Activated naive CD8-positive, alpha-beta T cell treated with anti-CD3 and anti-CD28 coated beads, Interleukin-2, amount 50 U/mL, for 24 hours (primary cell): ENCODE measurements at places on chromosomes 13 and 19.

DNA sequence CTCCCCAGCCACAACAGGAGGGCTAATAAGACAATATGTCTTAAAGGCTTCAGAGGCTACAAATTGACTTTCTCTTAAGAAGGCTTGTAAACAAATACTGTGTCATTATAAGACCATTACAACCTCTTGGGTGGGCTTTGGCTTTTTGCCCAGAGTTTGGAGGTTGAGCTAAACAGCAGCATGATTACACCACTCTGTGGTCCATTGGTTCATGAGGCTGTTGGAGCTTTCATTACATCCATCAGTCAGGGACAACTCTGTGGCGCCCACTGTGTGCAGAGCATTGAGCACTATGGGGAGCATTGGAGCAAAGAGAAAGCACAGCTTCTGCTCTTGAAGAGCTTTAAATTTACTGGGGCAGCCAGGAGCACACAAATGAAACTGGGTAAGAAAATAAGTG lies 75.9 kb downstream of the TNFSF11 start:
- DNase-seq: no peak

DNA sequence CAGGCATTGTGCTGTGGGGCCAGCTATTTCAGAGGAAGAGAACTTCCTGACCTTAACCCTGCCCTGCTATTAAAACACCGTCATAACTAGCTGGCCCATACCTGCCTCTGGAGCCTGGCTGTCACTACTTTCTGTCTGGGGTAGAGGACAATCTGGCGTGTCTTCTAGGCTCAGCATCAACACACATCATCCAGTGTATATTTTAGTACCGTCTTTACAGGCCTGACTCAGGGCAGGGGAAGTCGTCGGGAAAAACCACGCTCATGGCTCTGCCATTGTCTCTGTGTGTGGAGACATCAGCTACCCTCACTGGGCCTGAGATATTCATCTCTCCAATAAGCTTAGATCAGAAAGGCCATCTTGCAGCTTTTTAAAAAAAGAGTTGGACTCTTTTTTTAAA lies 151.1 kb downstream of the KATNAL1 start:
- no peak for DNase-seq

- no peak for DNase-seq
Observed at GRCh38 chr13:65943708-65944107, 1286.4 kb downstream of the PCDH9 start.

GRCh38 chr19:741506-742131 lies 9.3 kb upstream of the MISP start:
- DNase-seq: no peak

DNA sequence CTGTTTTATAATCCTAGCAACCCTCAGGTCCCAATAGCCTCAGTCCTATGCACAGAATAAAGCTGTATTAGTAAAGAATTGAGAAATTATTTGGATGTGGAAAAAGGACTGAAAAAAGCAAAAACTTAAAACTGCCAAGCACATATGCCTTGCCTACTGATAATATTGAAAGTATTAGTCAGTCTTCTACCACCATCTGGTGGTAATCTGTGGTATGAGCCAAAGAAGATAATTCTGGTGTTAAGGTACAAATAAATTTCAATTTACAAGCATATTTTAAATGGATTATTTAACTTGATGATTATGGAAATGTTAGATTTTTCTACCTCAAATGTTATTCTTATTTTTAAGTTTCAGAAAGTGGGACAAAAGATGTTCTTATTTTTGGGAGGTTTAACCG lies 460.3 kb upstream of the KLHL1 start:
- DNase-seq: no peak

- DNase-seq: no peak
Observed at GRCh38 chr13:59963827-59964226, 199.9 kb downstream of the DIAPH3 start.

- no peak for DNase-seq
Observed at GRCh38 chr13:37806666-37807065, 62.9 kb downstream of the TRPC4 start.

DNA sequence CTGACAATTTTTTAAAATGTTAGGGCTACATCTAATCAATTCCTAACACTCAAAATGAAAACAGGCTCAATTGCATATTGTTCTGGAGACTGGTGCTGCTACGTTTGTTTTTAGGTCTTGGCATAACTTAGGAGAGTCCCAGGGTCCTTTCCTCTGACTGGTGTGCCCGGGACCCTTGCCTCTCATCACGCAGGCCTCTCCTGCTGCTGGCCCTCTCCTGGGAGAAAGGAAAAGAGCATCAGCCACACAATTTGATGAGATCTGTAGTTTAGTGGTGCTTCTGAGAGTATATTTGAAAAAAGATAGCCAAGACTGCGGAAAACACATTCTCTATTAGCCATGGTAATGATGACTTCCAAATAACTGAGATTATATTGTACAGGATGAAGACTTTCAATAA lies 380.0 kb downstream of the KLF12 start:
- no peak for DNase-seq

DNA sequence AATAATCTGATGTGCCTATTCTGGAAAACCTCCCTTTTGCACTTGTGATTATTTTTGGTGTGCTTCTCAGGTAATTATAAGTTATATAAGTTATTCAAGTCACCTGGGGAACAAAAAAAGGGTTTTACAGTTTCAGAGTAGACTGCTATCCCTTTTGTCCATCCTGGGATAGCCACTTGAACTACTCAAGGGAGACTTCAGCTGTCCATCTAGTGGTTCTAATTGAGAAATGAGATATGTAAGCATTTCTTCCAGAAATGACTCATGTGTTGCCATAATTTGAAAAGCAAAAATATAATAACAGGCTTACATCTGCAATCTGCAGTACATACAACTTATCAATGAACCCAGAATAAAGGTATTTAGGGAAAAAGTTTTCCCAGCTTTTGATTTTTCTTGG lies 20.4 kb downstream of the UBL3 start:
- no peak for DNase-seq

- DNase-seq: no peak
Observed at GRCh38 chr19:55687281-55688201, 12.5 kb downstream of the EPN1 start.

GRCh38 chr13:112101360-112101930 lies 34.5 kb downstream of the SOX1 start:
- no peak for DNase-seq

GRCh38 chr13:29849731-29850212 lies 645 bp downstream of the UBL3 start:
- peak; percentile 45 for DNase-seq

- DNase-seq: no peak
Observed at GRCh38 chr19:6103894-6104293, 6.4 kb downstream of the RFX2 start.

- no peak for DNase-seq
Observed at GRCh38 chr19:36001605-36002004, 6.6 kb downstream of the SDHAF1 start.

GRCh38 chr13:87089391-87089790 lies 581.8 kb upstream of the SLITRK5 start:
- no peak for DNase-seq

- no peak for DNase-seq
Observed at GRCh38 chr13:103283451-103283820, 217.2 kb upstream of the SLC10A2 start.

DNA sequence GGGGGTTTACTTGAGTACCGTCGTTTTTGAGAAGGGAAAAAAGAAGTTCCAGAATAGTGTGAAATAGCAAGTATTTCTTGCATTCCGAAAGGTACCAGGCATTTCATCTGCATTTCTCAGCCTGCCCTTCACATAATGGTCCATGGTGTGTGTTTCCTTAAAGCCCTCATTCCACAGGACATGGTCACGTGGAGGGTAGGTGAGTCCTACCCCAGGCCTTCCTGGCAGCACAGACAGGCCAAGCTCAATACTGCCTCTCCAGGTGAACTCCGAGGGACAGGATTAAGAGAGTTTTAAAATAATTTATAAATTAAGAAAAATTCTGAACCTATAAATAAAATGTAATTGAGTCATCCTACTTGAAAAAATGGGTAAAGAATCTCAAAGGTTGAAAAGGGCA lies 64.7 kb downstream of the TNFRSF19 start:
- no peak for DNase-seq

DNA sequence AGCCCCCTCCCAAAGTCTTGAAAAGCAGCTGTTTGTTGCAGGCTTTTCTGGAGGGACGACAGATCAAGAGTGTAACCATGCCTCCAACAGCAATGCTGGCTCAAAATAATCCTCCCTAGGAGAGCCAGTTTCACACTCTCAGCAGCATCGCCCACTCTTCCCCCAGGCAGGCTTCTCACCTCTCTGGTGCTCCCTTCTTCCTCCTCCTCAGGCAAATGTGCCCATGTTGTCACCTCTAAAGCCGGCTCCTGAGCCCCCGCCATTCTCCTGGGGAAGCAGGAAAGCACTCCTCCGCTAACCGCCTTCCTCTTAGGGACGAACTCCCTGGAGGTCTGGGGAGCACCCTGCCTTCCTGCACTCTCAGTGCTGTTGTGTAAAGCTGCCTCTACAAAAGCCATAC lies 98.9 kb upstream of the SGCG start:
- no peak for DNase-seq

DNA sequence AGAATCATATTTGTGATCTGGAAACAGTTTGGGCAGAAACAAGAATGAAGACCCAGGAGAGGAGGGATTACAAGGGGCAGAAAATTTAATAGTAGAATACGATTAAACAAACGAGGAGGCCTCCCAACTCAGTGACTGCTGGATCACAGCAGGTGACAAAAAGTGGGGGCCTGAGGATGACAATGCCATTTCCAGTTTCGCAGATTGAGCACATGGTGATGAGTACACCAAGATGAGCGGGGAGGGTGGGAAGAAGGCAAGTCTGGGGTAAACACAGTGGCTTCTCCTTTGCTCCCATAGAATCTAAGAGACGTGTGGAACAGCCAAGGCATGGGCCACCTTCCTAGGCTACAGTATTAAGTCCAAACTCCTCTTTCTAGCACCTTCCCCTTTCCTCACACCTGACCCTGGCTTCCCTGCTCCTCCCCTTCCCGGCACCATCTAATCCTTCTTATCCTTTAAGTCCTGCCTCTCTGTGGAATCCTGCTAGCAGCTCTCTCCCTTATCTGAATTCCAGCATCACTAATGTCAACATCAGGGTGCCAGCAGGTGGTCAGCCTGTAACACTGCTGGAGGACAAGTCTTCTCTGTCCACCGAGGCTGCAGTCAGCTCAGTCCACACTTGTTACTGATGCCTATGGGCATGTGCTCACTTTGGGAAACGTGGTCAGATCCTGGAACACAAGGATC lies 13.5 kb downstream of the ATP7B start:
- DNase-seq: no peak

DNA sequence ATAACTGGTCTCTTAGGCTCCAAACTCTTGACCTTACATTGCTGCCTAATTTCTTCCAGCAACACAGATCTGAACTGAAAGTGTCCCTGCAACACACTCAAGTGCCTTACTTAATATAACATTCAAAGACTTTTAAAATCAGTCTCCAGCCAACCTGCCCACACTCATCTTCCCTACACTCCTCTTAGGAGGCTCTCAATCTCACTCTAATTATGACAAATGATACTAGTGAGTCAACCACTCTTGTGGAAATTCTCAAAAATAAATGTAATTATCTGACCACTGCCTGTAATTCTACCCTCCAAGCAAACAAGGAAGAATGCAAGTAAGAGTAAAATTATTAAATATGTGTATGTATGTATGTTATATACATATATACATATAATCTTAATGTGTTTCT lies 348.1 kb upstream of the MIR17HG start:
- DNase-seq: no peak

GRCh38 chr13:49371943-49372613 lies 71.8 kb downstream of the CAB39L start:
- DNase-seq: no peak

GRCh38 chr13:91368101-91368500 lies 20.6 kb downstream of the MIR17HG start:
- no peak for DNase-seq

- DNase-seq: no peak
Observed at GRCh38 chr13:73932091-73932490, 202.1 kb downstream of the KLF12 start.

GRCh38 chr13:76231522-76232167 lies 595.5 kb downstream of the LMO7 start:
- DNase-seq: no peak

DNA sequence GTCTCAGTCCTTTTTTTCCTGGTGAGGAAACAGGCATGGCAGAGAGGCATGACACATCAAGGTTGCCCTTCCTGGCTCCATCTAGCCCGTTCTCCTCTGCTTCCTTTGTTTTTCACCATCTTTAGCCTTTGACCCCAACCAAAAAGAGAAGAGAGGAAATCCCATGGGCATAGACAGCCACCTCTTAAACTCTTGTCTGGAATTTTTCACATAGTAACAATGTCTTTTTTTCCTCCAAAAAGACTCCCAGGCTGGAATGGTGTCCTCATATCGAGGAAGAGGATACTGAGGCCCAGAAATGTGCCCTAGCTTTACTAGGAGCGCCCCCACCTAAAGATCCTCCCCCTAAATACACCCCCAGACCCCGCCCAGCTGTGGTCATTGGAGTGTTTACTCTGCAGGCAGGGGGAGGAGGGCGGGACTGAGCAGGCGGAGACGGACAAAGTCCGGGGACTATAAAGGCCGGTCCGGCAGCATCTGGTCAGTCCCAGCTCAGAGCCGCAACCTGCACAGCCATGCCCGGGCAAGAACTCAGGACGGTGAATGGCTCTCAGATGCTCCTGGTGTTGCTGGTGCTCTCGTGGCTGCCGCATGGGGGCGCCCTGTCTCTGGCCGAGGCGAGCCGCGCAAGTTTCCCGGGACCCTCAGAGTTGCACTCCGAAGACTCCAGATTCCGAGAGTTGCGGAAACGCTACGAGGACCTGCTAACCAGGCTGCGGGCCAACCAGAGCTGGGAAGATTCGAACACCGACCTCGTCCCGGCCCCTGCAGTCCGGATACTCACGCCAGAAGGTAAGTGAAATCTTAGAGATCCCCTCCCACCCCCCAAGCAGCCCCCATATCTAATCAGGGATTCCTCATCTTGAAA lies at the start of gene GDF15:
Gene GDF15 (plus strand): TSS at position 484 of the 868 bp plus-strand sequence. CDS start 32 bp downstream, at position 516.
- peak; percentile 55 for DNase-seq

DNA sequence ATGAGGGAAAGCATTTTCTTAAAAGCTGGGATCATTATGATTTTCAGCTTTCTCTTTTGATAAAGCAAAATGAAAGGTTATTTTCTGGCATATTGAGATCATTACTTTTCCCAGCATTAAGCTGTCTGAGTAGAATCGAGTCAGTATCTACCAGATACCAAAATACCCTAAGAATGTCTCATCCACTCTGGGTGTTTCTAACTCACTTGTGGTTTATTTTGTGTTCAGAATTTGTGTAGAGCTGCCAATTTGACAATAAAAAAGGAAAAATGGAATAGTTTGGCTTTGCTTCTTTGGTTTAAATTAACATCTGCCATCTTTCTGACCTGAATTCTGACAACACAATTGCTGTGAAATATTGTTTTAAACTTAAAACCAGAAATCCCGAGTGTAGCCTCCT lies 438.7 kb upstream of the ARGLU1 start:
- no peak for DNase-seq

DNA sequence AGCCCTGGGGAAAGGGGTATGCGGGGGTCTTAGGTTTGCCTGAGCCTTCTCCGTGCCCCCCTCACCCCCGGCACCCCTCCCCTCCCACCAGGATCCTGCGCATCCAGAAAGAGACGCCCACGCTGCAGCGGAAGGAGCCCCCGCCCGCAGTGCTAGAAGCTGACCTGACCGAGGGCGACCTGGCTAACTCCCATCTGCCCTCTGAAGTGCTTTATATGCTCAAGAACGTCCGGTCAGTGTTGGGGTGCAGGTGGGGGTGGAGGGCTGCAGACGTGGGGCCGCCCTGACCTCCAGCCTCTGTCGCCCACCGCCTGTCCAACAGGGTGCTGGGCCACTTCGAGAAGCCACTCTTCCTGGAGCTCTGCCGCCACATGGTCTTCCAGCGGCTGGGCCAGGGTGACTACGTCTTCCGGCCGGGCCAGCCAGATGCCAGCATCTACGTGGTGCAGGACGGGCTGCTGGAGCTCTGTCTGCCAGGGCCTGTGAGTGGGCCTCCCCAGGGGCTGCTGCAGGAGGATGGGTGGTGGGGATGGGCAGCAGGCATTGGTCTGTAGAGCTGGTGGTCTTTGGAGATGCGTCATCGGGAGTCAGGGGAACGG lies 4.4 kb downstream of the PNPLA6 start:
- DNase-seq: no peak
